Hippocampal formation (tissue), 2 donors: ENCODE measurements at places on chromosomes 13 and 19.

DNA sequence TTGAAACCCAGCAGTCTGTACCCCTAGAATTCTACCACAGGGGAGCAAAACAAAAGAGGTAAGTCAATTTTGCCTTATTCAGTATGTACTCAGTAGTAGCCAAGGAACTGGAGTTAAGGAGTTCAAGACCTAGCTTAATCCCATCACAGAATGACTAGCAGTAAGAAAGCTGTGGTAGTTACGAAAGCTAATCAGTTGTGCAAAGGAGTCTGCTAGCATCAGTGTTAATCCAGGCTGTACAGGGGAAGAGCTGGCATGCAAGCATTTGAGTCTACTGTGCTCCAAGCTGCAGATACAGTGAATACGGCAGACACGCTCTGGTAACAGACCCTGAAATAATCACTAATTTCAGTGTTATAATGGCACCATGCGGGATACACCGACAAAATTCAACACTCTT is 4.7 kb downstream of the DNMT1 start:
- no peak for DNase-seq

GRCh38 chr13:26186995-26187394 is 35.1 kb downstream of the RNF6 start:
- DNase-seq = no peak

GRCh38 chr19:21197590-21198295 is 55.9 kb downstream of the ZNF431 start:
- DNase-seq = no peak

DNA sequence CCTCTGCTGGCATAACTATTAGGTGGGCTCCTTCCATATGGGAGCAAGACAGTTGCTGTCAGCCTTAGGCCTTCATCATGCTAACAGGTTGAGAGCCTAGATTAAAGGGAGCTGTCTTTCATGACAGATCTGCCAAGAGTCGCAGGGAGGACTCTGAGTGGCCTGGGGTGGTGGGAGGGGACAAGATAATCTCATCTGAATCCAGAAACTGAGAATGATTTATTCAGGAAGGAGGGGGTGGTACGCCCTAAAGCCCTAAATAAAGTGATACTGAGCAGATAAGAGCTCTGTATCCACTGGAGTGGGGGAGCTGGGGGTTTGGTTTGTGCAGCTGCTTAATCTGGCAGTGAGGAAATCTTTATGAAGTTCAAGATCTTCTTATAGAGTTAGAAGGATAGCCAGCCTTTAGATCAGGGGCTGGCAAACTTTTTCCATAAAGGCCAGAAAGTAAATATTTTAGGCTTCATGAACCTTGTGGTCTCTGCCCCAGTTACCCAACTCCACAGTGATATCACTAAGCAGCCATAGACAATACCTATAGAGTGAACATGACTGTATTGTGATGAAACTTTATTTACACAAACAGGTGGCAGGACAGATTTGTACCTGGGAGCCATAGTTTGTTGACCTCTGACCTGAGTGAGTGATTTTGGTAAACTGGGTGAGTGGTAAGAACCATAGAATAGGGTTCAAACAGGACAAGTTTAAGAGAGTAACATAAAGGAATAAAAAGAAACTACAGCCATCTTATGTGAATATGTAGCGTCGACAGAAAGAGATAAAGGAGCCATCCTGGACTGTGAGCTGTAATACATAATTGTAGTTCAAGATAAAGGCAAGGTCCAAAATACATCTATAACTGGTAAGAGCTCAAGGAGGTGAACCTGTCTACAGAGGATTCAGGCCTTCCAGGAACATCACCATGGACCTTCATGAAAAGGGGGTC is 9.8 kb upstream of the STK24 start:
- DNase-seq = no peak

GRCh38 chr13:78317030-78317429 is 286.3 kb downstream of the POU4F1 start:
- DNase-seq = no peak

- DNase-seq = peak; percentile 23
Observed at GRCh38 chr13:76711550-76712182, 174.5 kb downstream of the KCTD12 start.

GRCh38 chr13:68323124-68323523 is 1093.0 kb upstream of the PCDH9 start:
- no peak for DNase-seq

- DNase-seq = no peak
Observed at GRCh38 chr13:42356184-42356575, 84.2 kb downstream of the AKAP11 start.

- DNase-seq = no peak
Observed at GRCh38 chr13:110850006-110850405, 64.9 kb downstream of the ANKRD10 start.

DNA sequence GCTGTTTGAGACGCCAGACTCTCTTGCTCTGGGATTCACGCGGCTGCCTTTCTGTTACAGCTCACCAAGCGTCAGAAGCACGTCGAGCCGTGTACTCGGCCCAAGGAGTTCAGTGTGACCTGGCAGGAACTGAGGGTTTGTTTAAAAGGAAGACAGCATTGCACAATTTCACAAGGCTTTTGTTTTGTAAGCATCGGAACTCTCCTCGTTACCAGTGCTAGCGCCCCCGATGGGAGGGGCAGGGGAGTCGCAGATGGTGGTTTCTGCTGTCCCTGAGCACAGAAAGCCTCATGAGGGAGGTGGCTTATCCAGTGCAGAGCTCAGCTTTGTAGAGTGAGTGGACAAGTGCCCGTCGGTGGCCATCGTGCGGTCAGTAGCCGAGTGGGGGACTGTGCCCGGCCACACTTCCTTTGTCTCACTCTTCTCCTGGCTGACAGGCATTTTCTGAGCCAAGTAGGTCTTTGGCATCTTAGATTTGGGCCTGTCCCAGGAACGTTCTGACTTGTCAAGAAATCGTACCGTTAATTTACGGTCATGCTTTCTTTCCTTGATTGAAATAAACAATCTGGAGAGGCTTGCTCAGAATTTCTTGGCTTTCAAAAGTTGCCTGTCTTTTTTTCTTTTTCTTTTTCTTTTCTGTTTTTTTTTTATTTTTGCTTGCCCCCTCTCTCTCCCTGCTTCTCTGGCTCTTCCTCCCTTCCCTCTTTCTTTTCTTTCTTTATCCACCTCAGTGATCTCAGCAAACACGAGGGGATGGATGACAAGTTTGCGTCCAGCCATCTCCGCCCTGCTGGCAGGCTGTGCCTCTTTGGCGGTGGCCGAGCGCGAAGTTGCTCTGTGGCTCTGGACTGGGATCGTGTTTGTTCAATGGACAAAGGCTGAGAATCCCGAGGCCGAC is 7.7 kb downstream of the KDM4B start:
- peak; percentile 38 for DNase-seq

DNA sequence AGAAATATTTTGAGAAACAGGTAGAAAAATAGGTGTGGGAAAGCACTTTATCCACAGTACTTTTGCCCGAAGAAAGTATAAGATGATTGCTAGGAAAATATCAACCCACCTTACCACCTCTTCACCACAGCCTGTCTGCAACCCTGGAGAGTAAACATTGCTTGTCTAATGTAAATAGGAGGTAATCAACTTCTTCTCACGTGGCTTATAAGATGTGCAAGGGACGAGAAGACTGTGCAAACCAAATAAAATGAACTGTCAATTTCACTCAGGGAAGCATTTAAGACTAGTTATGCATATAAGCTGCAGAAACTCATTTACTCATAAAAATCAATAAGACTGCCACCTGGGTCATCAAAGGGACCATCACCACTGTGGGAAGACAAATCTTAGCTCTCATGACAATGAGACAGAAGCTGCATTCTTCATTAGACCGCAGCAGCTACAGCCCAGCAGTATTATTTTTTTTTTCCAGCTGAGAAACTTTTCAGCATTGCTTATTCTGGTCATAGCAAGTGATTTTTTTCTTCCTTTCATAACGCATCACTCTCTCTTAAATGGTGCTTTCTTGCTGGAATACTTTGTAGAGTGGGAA is 807.7 kb upstream of the GPC6 start:
- DNase-seq = no peak
